Amygdala (tissue), 56 donors: ENCODE measurements at places on chromosomes 13 and 19.

DNA sequence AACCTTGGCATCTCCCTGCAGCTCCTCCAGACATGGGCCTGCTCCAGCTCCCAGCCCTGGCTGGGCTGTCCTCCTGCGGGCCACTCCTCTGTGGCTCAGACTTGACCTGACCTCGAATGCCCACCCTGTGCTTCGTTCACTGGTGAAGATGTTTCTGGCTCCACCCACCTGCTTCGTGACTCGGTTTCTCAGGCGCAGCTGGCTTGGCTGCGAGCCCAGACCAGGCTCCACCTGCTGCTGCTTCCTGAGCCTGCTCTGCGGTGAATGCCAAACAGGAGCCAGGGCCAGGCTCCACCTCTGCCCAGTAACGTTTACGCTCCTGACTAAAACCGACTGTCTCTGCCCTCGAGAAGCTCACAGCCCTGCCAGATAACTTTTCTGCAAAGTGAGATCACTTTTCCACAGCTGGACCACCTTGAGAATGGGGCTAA lies 8.9 kb upstream of the RSPH6A start:
- DNase-seq, result no peak

- DNase-seq, result no peak
Observed at GRCh38 chr19:53907690-53908089, 1.4 kb upstream of the CACNG7 start.

DNA sequence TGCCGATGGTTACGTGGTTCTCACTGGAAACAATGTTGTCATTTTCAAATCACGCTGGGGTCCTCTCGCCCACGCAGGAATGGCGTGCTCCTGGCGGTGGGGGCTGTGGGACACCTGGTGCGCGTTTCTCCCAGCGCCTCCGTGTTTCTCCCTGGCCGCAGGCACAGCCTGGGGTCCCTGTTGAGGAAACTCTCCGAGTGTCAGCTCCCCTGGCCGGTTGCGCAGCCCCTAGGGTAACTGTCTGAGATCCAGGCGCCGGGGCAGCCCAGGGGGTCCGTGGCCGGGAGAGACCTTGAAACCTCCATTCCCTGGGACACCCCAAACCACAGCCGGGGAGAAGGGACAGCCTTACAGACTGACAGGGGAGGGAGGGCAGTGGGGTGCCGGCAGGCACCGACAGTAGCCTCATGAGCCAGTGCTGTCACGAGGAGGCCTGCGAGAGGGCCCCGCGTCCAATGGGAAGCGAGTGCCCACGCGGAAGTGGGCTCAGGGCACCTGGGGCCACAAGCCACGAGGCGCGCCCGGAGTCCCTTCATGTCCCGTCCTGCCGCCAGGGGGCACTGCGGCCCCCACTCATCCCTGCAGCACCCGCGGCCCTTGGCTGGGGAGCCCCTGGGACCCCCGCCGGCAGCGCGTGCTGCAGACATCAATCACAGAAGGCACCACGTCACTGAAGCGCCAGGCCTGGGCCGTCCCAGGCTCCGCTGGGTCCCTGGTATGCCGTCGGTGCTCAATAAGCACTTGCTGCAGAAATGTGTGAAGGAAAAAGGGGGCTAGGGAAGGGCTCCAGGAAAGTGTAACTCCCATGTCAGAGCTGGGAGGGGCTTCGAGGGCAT lies 9.5 kb downstream of the ADAMTSL5 start:
- peak; percentile 21 for DNase-seq

- no peak for DNase-seq
Observed at GRCh38 chr13:103218253-103218652, 152.0 kb upstream of the SLC10A2 start.

- DNase-seq, result no peak
Observed at GRCh38 chr19:55247621-55248099, 11.2 kb downstream of the PPP6R1 start.

- DNase-seq, result no peak
Observed at GRCh38 chr19:12792051-12792852, 966 bp downstream of the JUNB start.

- DNase-seq, result no peak
Observed at GRCh38 chr13:95620030-95620824, 24.3 kb downstream of the DZIP1 start.

- DNase-seq, result peak; percentile 36
Observed at GRCh38 chr19:49983645-49984229, 22.8 kb upstream of the SIGLEC11 start.

DNA sequence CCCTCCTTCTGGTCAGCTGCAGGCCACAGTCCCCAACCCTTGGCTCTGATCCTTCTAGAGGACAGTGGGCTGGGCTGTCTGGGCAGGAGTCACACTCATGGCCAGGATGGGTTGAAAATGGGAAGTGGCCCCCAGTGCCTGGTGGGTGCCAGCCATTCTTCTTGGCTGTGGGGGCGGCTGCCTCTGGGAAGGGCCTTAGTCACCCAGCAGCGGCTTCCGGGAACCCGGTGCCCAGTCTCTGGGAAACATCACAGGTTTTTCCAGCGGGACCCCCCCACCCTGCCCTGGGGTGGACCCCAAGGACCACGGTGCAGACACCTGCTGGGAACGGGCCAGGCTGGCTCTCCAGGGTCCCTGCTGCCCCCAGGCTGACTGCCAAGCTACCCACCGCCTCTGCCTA lies 27.3 kb upstream of the SLC7A10 start:
- no peak for DNase-seq

DNA sequence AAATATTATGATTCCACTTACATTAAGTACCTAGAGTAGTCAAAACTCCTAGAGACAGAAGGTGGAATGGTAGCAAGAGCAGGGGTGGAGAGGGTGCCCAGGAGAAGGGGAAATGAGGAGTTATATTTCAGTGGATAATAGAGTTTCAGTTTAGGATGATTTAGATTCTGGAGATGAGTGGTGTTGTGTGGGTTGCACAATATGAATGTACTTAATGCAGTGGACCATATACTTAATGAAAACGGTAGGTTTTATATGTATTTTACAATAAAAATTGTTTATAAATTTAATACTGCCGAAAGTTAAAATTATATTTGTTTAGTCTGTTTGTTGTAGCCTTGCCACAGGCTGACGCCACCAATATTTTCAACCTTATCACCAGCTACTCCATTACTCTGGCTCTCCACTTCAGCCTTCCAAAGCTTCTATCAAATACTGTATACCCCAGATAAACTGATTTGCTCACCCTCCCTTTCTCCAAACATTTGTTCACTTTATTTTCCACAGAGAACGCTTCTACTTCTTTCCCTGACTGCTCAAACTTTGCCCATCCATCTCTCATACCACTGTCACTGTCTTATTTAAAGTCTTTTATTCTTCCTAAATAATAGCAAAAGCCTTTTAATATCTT lies 1.4 kb upstream of the RBM26 start:
- no peak for DNase-seq

DNA sequence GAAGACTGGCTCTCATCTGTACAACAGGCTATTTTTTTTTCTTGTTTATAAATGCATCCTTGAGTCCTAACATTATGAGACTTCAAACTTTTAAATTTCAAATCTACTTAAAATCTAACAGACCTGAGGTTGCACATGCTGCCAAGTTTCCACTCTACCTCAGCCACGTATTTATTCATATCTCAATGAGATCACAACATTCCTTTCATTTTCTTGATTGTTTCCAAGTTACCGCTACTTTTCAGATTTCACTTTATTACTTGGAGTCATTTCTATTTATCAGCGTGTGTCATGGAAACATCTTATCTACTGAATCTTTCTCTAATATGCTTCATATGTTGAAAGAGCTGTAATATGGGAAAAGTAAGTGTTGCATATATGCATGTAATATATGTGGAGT lies 1257.5 kb upstream of the ATXN8OS start:
- DNase-seq, result no peak

- DNase-seq, result no peak
Observed at GRCh38 chr19:46955813-46956371, 63.7 kb upstream of the NPAS1 start.

GRCh38 chr13:26946684-26947343 lies 186.2 kb upstream of the GPR12 start:
- DNase-seq, result no peak

DNA sequence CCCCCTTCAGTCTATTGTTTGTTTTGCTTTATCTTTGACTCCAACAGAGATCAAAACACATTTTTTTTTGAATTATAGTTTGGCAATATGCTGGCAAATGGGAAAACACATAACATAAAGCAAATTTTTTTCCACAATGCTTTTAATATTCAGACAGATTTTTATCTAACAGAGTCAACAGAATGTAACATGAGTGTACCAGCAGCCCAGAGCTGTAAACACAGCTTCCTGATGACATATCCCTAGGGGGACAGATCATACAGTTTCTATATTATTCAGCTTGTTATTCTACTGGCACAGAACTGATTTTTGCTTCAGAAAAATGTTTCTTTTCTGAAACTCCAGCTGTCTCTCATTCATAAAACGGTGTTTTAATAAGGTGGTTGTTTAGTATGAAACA lies 168.8 kb downstream of the OLFM4 start:
- DNase-seq, result no peak

DNA sequence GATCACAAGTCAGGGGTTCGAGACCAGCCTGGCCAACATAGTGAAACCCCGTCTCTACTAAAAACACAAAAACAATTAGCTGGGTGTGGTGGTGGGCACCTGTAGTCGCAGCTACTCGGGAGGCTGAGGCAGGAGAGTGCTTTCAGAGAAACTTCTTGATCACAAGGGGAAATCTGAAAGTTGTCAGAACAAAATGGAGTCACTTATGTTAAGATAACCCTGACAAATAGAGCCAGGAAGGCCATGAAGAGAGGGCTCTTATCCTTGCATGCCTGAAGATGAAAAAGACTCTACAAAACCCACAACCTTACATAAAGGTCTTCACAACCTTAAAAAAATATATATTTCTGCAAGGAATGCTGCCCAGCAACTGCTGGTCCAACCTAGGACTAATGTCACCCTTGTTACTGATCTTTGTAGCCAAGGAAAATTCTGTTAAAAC lies 1.2 kb downstream of the CARD8 start:
- no peak for DNase-seq

DNA sequence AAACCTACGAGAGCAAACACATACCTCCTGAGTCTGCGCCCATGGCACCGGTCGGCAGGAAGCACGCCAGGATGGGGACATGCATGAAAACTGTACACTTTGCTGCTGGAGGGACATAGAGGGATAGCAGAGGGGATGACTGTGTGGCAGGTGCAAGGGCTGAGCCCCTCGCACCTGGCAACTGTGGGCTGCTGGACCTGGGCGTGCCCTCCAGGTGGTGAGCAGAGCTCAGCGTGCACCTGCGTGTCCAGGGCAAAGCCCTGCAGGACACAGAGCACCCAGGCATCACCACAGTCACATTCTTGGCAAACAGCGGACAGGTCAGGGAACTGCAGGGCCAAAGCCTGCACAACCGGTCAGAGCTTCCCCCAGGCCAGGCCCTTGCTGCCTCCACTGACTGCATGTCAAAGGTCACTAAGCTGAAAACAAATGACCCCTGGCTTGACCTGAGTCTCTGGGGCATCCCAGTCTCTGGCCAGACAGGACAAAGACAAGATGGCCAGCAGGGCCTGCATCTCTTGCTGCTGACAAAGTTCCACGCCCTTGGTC lies 9.0 kb upstream of the ISYNA1 start:
- no peak for DNase-seq

DNA sequence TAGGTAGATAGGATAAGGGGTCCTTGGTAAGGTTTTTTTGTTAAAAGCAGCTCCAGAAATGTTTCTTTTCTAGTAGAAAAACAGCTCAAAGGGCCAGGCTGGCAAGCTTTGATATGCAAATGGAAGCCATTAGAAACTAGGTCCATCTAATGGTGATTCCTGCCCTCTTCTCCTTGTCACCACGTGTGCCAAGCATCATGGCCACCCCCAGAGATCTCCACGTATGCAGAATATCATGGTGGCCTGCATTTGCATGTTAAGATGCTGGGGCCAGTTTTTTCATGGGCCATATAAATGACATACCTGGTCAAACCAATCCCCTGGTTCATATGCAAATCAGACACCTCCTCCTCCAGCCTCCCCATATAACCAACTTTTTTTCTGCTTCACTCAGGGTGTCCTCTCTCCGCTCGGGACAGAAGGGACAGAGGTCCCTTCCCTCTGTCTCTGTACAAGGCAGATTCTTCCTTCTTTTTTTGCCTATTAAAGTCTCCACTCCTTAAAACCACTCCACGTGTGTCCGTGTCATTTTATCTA lies 1335.9 kb downstream of the UQCRFS1 start:
- DNase-seq, result no peak

DNA sequence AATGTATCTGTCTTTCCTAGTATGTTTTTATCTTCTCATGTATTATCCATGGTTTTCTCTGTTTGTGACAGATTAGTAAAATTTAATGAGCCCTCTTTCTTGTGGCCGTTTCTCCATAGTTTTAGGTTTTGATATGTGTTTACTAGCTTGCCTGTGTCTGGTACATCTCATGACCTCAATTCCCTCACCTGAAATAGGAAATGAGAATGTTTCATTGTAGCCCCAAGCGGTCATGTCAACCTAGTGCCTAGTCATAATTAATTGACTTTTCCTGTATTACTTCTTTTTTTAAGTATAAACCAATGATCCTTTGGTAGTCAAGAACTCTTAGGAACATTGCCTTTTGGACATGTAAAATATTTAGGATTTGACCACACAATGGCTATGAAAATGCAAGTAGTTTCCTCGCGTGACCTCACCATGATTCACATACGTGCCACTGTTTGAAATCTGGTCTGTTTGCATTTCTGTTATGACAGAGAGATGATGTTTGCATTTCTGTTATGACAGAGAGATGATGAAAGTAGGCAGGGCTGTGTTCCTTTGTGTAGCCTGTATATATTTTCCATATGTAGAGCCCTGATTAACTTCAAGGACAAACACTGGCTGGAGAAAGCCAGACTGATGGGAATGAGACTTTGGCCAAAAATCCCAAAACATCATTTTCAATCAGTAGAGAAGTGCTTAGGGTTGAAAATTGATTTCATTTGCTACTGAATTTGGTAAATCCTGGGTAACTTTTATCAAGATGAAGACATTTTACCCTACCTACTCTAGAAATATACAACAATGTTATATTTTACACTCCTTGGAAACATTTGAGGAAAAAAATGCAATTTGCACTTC lies 104.8 kb downstream of the TNFRSF19 start:
- DNase-seq, result no peak

GRCh38 chr19:41050426-41050825 lies 37.8 kb upstream of the CYP2A13 start:
- no peak for DNase-seq

DNA sequence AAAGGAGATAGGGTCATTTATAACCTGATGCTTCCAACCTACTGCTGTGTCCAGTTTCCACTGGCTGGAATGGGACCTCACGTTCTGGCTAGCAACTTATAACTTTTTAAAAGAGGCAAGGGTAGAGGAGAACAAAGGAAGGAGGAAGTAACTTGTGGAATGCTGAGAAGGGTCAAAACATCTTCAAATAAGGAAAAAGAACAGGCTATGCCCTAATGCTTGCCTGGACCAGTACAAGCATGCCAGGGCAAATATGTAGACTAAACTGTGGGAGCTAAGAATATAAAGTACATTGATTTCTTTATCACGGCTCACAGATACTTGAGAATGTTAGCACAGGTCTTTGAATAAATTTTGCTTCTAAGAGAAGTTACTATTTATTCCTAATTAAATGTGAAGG lies 1.5 kb upstream of the ZNF561 start:
- no peak for DNase-seq

GRCh38 chr19:18297308-18297707 lies 15.9 kb upstream of the JUND start:
- no peak for DNase-seq
